ENCODE measurements at places on chromosomes 6 and 20.

GRCh38 chr6:50657513-50657912 lies 55.8 kb upstream of the TFAP2D start:
- peak; percentile 26 for DNase-seq

GRCh38 chr6:98487612-98488011 lies 346.8 kb upstream of the POU3F2 start:
- DNase-seq = no peak

- DNase-seq = no peak
These were observed 284.3 kb upstream of the IRAK1BP1 start for GRCh38 chr6:78583079-78583478.

DNA sequence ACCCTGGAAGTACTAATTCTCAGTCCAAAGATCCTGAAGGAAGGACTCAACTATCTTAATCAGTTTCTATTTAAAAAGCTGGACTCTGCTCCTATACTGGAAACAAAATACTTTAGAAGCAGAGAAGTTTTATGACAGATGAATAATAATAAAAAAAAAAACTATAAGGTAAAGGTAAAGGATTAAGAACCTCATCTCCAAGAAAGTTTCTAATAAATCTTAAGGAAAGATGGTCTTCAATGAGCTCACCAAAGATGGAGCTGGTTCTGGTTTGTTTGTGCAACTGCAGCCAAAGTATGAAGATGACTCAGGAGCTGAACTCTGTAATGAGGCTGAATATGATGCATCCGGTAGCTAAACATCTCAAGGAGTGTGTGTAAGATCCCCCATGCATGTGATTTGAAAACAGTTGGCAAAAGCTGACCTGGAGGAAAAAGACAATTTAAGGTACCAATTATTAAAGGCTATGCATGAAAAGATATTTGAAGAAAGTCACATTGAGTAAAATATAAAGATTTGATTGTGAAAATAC lies 25.2 kb downstream of the MED23 start:
- DNase-seq = no peak

DNA sequence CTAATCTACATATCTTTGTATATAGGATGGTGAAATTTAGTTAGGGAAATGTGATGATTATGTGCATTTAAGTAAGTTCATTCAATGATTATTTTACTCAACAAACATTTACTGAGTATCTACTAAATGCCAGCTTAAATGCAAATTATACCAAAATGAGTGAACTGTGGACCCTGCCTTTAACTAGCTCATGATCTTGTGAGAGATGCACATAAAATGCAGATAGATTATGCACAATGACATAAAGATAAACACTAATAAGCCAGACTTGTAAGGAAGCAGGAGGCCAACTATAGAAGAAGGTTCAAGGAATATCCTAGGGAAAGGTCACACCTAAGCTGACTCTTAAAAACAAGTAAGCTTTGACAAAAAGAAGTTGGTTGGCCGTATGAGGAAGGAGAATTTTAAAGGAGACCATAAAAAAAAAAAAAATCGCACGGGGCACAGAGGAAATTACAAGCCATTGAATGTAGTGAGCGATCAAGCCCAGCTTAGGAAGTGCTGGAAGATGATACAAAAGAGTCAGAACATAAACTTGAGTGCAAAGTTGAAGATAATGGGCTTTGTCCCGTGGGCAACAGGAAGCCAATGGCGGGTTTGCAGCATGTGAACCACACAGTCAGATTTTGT lies 107.9 kb downstream of the NRSN1 start:
- no peak for DNase-seq

GRCh38 chr6:136102991-136103688 lies 147.0 kb downstream of the MTFR2 start:
- no peak for DNase-seq

DNA sequence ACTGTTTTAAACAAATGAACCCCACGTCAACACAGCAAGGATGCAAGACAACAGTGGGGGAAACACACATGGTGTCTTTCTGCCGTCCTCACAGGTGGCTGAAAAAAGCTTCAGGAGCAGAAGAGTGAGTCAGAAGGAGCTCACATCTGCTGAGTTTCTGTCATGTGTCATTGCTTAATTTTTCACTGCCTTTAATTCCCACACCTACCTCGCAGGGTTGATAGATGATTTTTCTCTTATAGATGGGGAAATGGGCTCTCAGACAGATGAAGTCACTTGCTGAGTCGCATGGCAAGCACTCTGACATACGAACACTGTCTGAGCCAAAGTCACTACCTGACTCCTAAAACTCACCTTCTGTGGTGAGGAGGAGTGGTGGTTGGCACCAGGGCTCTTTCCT lies 28.3 kb upstream of the CARMIL1 start:
- no peak for DNase-seq

DNA sequence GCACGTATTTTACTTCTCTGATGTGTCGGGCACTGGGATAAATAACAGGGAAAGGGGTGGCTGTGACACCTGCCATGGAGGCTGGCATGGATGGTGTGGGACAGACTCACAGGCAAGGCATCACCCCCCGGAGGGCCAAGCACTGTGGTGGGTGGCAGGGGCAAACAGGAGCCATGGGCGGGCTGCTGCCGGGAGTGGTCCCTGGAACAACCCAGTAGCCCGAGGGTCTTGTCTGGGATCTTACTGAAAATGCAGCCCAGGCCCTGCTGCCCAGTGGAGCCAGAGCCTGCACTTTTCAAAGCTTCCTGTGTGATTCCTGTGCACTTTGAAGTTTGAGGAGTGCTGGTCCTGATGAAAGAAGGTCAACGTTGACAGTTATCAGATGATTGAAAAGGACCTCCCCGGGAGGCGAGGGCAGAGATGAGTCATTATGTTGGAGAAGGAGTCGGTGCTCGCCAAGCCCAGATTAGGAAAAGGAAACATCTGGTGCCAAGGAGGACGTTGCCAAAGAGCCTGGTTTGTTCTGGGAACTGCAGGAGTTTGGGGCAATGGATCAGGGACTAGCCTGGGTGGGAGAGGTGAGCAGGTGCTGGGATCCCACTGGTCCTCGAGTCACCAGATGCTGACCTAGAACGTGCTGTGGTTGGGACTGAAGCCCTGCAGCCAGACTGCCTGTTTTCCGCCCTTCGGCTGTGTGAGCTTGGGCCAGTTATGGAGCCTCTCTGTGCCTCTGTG lies 130.0 kb upstream of the GGTLC1 start:
- no peak for DNase-seq

GRCh38 chr6:22706651-22707050 lies 137.3 kb downstream of the HDGFL1 start:
- DNase-seq = no peak

DNA sequence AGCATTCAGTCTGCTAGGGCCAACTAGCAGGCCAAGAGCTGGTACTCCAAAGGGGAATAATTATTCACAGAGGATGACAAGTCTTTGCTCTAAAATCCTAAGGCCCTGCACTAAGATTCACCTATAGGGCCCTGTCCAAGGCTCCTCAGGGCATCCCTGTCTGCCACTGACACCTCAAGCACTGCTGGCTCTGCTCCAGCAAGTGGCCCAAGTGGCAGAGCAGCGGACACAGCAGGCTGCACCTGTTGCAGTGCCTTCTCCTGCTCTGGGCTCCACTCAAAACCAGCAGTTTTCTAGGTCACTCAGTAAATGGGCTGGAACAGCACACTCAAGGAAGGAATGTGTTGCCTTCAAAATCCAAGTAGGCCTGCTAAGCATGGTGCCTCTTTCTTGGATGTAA lies 36.4 kb upstream of the SMOC2 start:
- no peak for DNase-seq

- DNase-seq = no peak
These were observed 42.5 kb upstream of the ADGRF1 start for GRCh38 chr6:47084610-47085009.

GRCh38 chr6:42401613-42401951 lies 50.1 kb downstream of the TRERF1 start:
- no peak for DNase-seq

GRCh38 chr20:34526466-34526865 lies 10.2 kb downstream of the DYNLRB1 start:
- no peak for DNase-seq

DNA sequence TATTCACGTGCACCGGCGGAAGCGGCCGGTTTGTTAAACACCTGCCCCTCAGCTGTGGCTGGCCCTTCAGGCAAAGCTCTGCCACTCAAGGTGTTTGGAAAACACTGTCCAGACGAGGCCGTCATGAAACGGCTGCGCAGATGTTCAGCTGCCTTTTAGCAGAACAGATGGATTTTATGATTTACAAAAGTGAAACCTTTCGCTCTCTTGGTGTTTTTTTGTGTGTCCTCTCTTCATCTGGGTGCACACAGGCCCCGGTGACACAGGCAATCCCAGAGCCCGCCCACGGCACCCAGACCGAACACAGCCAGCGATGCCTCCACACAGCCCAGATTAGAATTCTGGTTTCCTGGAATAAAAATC lies 397.0 kb downstream of the SMOC2 start:
- DNase-seq = peak; percentile 53

DNA sequence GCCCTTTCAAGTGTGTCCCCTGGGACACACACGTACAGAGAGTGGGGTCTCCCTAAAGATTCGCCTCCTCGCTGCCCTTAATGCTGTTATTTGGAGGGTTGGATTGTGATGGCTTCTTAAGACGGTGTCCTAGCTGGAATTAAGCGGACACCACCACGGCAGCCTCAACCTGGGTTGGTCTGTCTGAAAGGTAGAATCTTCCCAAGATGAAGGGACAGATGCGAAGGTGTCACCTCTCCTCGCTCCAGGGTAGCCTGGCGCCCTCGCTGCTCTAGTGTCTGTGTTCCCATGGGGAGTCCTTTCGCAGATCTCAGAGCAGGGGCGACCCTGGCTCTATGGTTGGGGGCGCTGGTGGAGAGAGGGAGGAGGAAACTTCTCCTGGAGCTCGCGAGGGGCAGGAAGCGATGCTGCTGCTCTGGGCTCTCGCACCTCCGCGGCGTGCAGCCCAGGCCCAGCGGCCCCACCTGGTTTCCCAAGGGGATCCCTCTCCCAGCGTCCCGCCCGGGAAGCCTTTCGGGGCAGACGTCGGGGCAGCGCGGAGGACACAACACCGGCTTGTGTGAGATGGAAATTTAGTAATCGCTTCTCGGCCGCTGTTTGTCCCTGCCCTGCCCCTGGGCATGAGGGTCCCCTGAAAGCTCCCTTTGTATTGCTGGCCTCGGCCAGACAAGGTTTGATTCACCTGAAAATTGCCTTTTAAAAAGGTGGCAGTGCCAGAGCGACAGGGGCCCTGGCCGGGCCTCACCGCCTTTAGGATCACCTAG lies 1.7 kb downstream of the RSPO3 start:
- DNase-seq = no peak

DNA sequence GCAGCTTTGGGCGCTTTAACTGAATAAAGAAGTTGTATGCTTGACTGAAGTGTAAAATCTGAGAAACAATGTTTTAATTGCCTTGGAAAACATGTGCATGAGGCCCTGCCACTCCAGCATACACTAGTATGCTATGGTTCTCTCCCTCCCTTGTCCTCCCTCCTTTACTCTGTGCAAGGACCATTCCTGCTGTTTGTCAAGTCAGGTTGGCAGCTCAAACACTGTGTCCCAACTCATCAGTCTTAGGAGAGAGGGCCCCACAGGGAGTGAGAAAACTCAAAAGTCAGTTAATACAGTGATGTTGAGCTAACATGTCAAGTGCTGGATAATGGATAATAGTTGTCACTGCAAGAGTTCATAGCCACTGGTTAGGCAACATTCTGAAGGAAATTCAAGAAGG lies 543.6 kb downstream of the GRIK2 start:
- DNase-seq = no peak

DNA sequence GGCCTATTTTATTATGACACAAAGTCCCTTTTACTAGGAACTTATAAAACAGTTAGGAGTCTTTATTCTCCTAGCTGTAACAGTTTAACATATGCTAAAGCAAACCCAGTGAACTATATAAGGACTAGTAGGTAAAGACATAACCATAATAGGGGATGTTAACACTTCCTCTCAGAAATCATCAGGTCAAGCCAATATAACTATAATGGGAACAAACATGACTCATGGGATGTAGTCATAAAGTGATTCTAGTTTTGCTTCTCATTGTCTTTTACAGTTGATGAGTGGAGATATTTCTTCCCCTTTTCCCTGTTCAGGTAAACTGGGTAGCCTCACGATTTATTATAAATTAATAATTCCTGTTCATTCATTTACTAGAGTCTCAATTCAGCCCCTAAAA lies 9.7 kb downstream of the PTCHD4 start:
- DNase-seq = no peak

- no peak for DNase-seq
These were observed 51.3 kb upstream of the CNKSR3 start for GRCh38 chr6:154561750-154562149.

DNA sequence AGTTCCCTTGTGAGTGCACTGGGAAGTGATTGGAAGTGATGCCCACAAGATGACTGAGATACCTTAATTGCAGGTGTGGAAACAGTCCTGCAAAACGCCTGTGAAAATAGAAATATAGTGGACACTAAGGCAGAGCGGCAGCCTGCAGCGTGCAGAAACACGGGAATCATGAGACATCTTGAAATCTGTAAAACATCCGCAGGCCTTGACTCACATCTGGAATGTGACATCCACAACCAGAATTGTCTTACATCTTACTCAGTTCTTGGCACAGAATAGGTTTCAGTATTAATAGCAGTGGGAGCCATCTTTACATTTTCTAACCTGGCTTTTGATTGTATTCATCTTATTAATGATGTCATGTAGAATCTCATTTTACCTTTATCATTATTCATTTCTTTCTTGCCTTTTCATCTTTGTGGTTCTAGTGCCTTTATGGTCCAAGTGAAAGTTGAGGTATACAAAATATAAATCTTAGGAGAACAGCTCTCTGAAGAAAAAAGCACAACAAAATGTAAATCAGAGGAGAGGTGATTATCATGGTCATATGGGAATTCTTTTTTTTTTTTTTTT lies 44.6 kb downstream of the CDYL start:
- no peak for DNase-seq

DNA sequence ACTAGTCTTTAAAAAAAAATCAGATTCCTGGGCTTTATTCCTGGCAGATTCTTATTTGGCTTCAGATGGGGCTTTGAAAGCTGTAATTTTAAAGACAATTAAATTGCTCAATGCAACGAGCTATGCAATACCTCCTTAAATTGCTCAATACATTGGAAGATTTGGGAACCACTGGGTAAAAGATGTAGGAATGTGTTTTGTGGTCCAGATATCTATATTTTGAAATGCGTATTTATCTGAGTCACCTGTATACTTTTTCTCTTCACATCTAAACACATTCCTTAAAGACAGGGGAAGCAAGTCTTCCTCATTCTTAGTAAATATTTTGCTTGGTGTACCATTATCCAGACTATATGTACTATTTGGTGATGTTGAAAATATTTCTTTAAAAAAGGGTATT lies 29.6 kb upstream of the MAP7 start:
- DNase-seq = no peak

DNA sequence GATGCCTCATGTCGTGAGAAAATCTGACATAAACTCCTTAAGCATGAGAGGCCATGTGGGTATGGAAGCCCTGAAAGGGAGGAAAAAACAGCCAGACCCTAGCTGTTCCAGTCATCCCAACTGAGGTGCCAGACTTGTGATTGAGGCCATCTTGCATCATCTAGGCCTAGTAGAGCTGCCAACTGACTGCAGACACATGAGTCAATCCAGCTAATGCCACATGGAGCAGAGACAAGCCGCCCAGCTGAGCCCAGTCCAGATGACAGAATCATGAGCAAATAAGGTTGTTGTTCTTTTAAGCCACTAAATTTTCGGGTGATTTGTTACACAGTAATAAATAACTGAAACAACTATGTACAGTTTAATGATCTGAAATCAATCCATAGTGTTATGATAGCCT lies 680.9 kb downstream of the MAFB start:
- no peak for DNase-seq

- no peak for DNase-seq
These were observed 31.1 kb downstream of the SERPINB6 start for GRCh38 chr6:2940010-2940850.
